CD4-positive, alpha-beta T cell treated with Interleukin-6 at 100 ng/mL for 8 hours (primary cell): ENCODE measurements at places on chromosomes 13 and 19.
A peak's percentile ranks its signal among the peaks of the same experiment; 100 is the strongest.

DNA sequence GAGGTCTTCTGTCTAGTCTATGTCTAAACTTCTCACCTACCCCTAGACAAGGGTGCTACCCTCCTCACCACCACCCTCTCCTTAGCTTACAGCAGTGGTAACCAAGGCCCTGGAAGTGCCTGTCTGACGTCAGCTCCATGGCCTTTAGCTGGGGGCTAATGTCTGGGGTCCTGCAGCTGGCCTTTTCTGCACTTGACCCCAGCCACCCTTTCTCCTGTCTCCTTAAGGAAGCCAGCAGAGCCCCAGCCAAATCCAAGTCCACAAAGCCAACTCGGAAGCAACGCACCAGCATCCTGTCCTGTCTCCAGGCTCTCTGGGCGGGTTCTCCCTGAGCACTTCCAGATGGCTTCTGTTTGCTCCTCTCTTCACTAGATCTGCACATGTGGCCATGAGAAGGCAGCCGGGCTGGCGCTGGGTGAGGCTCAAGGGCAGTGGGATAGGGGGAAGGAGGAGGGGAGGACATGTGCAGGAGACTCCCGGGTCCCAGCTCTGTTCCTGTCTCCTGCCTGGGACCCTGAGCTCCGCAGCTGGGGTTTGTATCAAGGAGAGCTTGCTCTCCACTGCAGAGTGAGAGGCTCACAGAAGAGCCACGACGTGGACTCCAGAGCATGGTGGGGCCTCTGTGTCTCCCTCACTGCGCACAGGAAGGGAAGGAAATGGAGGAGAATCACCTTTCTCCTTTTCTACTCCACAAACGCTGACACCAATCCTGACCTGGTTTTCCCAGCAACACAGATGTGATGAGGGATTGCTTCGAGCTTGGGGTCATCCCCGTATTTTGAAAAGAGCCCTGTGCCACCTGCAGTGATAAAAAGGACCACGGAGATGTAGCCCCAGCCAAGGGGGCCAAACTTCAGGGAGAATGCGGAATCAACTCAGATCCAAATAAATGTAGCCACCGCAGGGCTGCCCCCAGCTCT, 204.2 kb downstream of the USP12 start:
- DNase-seq, result no peak

- DNase-seq, result no peak
These were observed 93.1 kb downstream of the RNASEH2B start for GRCh38 chr13:51002736-51003135.

DNA sequence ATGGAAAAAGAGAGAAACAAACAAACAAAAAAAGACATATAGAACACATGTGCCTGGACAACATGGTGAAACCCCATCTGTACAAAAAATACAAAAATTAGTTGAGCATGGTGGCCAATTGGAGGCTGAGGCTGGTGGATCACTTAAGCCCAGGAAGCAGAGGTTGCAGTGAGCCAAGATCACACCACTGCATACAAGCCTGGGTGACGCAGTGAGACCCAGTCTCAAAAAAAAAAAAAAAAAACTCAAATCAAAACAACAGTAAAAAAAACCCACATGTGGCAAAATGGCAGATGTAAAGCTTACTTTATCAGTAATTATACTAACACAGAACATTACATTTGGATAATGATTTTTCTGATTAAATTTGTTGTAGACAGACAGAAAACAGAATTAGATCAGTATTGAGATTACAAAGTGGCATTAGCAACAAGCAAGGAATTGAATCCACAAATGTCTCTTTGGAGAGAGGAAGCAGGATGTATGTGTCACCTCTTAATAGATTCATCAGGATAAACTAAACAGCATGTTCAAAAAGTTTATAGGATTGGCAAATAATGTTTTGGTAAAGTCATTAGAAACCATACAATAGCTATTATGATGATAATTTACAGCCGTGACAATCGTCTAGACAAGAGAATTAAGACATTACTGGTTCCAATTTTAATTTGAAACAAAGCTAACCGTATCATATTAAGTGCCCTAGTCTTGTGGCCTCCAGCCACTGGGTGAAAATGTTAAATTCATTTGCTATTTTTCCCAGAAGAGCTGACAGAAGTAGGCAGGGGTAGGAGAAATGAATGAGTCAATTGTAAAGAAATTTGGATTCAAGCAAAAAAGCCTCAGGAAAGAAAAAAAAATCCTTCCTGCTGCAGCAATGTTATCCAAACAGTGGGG, 206.0 kb downstream of the FGF14 start:
- DNase-seq, result no peak

- DNase-seq, result no peak
These were observed 1.9 kb upstream of the PLPPR3 start for GRCh38 chr19:823565-824121.

- DNase-seq, result no peak
These were observed 350.1 kb upstream of the NBEA start for GRCh38 chr13:34591900-34592529.

DNA sequence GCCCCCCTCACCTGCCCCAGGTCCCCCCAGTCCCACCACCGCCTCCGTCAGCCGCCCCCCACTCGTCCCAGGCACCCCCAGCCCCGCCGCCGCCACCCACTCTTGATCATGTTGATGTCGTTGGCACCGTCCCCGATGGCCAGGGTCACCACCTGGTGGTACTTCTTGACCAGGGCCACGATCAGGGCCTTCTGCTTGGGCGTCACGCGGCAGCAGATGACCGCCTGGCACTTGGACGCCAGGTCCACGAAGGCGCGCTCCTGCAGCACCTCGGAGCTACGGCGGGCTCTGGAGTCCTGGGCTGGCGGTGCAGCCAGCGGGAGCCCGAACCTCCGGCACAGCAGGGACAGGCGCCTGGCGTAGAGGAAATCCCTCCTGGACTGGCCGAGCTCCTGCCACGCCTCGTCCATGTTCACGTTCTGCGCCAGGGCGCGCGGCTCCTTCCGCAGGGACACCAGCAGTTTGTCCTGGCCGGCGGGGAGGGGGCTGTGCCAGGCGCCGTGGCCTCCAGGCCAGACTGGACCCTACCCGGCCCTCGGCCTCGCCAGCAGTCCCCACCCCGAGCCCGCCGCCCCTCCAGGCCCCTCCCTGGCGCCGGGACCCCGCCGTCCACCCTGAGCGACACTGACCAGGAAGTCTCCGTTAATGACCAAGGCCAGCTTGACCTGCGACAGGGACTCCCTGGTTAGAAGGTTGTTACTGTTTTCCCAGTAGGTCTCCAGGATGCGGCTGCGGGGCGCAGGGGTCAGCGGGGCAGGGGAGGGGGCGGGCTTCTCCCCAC, 22.6 kb downstream of the ATP8B3 start:
- DNase-seq, result no peak

DNA sequence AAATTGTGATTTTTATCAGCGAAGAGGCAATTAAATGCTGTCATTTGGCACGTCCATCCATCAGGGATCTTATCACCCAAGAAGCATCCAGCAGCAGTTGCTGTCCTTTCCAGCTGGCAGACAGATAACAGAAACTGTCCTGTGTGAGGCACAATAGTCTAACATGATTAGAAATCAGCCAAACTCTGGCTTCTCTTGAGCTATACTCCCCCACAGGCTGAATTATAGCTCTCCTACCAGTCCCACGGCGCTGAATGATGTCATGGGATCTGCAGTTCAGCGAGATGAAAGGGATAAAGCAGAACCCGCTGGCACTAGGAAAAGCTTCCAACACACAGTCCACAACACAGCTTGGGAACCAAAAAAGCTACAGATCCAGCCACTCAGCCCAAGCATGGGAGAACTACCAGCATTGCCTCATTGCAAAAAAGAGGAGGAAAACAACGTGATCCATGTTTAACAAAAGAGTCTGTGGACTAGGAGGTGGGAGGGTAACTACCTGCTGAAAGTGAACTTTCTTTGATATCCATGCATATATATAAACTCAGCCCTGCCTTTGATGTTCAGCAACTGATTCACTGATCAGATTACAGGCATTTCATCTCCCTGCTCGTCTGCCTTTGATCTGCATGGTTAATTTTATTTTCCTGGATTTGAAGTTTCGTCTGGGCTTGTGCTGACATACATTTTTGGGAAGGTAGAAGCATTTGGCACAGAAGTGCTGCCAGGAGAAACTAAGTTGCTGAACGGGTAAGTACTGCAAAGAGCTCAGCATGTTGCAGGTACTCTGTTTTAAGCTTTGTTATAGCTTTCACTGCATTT, at the start of gene TNFRSF19:
TNFRSF19 (plus strand) TSS at position 314 of the 822 bp plus-strand sequence. CDS start 19,772 bp downstream, outside the sequence.
- no peak for DNase-seq

GRCh38 chr13:112448621-112449544, 72.7 kb downstream of the SPACA7 start:
- no peak for DNase-seq

DNA sequence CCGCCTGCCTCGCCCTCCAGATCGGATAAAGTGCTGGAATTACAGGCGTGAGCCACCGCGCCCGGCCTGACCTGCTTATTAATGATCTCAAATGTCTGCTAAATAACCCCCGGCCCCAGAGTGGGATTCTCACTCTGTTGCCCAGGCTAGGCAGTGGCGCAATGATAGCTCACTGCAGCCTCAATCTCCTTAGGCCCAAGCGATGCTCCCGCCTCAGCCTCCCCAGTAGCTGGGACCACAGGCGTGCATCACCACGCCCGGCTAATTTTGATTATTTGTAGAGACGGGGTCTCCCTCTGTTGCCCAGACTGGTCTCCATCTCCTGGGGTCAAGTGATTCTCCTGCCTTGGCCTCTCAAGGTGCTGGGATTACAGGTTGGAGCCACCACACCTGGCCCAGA, 626 bp upstream of the ATP5F1D start:
- DNase-seq, result no peak

GRCh38 chr19:18595475-18595874, 6.9 kb downstream of the REX1BD start:
- DNase-seq, result no peak

DNA sequence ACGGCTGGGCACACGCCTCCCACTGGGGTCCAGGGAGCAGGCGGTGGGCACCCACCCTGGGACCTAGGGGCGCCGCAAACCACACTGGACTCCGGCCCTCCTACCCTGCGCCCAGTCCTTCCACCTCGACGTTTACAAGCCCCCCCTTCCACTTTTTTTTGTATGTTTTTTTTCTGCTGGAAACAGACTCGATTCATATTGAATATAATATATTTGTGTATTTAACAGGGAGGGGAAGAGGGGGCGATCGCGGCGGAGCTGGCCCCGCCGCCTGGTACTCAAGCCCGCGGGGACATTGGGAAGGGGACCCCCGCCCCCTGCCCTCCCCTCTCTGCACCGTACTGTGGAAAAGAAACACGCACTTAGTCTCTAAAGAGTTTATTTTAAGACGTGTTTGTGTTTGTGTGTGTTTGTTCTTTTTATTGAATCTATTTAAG, 1.6 kb downstream of the JUNB start:
- DNase-seq, result no peak

GRCh38 chr19:43618921-43619261, 538 bp downstream of the ZNF428 start:
- peak; percentile 25 for DNase-seq

DNA sequence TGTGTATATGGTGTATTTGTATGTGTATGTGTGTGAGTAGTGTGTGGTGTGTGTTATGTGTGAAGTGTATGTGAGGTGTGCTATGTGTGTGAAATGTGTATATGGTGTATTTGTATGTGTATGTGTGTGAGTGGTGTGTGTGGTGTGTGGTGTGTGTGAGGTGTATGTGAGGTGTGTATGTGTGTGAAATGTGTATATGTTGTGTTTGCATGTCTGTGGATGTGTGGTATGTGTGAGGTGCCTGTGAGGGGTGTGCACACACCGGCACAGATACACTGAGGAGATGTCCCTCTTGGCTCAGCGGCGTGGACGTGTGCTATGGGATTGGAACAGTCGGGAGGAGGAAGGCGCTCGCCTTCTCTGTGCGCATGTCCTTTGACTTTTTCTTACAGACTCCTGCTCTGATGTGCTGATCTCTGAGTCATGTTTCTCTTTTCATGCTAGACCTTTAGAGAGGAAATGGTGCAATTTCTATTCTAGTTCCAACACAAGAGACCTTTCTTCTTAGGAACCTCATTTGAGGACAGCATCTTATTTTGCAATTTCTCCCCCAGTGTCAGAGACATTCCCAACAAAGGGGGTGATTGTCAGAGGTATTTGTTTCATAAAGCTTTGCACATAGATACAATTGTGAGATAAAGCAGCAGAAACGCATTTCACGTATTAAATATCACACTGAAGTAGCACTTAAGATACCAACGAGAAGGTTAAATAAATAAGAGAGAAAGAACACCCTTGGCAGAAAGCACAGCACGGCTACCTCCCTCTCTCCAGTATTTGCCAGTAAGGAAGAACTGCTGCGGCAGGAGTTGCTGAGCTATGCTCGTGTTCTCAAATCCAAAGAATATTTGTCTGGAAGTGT, 11.3 kb upstream of the TNFRSF19 start:
- DNase-seq, result no peak

- DNase-seq, result no peak
These were observed 37.8 kb upstream of the GAS6 start for GRCh38 chr13:113901642-113902041.

DNA sequence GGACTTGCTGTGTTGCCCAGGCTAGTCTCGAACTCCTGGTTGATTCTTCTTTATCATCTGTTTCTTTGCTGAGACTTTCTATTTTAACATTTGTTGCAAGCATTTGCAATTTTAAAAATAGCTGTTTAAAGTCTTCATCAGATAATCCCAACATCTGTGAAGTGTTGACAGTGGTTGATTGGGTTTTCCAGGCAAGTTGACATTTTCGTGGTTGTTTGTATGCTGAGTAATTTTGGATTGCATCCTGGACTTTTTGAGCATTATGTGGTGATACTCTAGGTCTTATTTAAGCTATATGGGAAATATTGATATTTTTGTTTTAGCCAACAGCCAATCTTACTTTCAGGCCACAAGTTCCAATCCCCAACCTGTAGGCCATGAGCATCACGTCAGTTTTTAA, 25.1 kb downstream of the AP1M1 start:
- DNase-seq, result no peak

- DNase-seq, result no peak
These were observed 138.2 kb downstream of the KCNRG start for GRCh38 chr13:50153401-50153800.

DNA sequence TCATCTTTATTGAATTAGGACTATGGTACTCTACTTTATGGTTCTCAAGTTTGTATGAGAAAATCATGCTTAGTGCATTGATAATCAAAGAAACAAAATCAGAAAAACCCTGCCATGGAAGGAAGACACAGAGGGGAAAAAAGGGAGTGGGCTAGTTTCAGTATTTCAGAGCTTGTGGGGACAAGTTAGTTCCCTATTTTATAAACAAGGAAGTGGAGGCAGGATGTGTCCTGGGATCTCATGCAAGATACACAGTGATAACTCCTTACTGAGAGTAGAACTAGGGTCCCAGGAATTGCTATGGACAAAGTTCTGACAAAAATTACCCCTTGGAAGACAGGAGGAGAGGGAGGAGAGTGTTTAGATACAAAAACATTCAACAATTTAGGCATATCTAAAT, 1277.3 kb downstream of the UQCRFS1 start:
- no peak for DNase-seq
